ENCODE measurements at places on chromosomes 5 and 9.

DNA sequence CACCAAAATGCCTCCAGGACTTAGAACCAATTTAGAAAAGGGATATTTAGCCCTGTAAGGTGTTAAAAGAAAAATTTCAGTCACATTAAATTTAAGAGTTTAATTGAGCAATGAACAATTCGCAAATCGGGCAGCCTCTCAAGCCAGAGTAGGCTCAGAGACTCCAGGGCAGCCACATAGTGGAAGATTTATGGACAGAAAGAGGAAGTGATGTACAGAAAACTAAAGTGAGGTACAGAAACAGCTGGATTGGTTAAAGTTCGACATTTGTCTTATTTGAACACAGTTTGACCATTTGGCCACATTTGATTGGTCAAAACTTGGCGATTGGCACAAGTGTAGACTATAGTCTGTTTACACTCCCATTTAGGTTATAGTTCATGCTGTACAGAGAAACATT, 525.9 kb upstream of the ZNF608 start:
- DNase-seq = no peak

- no peak for DNase-seq
Measured at GRCh38 chr5:53397141-53397757, 83.2 kb upstream of the FST start.

DNA sequence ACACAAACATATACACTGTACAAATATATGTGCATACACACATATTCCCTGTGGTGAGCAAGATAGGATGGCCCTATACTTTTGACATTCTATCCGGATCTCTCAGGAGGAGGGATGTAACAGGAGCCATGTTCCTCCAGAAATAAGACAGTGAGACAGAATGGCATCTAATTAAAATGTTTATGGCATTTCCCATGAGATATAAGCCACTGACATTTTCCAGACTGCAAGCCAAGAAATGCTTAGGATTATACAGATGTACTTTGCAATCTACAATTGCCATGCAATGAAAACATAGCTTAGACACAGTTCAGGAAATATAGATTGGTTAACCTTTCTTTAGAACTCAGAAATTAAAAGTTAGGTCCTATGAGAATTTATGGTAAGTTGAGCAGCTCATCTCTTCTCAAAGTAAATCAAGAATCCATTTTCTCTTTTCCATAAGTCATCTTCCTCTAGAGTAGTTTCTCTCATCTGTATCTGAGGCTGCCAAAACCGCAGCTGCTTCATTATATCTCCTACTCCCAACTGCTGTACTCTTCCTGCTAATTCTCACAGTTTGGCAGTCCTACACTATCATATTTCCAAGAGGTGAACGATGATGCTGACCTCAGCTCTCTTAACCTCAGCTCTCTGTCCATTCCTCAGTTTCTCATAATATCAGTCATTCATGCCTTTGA, 1719.1 kb downstream of the MAT2B start:
- no peak for DNase-seq

DNA sequence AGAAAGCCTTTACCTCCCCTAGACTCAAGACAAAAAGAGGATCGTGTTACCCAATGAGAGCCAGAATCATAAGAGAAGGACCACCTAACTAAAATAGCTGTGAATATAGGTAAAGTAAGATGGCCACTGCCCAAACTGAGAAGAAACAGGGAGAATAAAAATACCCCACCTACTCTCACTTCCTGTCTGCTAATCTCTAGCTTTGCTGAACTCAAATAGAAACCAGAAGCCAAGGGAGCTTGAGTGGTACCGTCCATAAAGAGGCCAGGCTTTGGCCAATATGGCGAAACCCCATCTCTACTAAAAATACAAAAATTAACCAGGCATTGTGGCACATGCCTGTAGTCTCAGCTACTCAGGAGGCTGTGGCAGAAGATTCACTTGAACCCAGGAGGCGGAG, 123.0 kb upstream of the FST start:
- DNase-seq = no peak

DNA sequence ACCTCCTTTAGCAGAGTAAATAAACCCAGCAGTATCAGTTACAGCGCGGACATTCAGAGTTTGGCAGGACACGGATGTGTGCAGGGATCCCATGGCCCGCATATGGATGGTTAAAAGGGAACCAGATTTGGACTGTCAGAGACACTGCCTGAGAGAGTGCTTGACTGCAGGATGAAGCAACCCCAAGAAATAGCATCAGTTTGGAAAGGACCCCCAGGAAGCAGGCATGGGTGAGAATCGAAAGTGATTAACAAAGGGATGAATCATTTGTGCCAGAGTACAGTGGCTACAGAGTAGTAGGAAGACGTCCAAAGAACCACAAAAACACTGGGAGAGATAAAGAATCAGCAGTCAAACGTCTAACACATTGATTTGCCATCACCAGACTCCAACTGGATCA, 5.5 kb downstream of the C7 start:
- no peak for DNase-seq

GRCh38 chr9:124139001-124139400, 118.7 kb upstream of the NEK6 start:
- no peak for DNase-seq

- DNase-seq = no peak
Measured at GRCh38 chr9:8648271-8648845, 848.8 kb upstream of the DMAC1 start.

DNA sequence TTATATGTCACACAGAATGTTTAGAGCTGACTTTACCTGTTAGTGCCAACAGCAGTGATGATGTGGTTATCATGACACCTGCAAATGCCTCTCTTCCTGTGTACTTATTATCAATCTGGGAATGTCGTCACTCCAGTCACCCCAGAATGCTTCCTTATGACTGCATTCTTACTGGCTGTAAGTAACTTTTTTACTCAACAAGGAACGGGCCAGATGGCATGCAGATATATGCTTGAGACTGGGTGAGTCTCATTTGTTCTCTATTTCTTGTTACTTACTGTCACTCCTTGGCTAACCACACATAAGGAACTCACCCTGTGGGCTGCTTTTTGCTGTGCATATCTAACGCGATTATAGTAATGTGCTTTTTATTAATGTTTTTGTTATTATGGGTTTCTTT, 385.5 kb upstream of the MEF2C start:
- DNase-seq = no peak

- DNase-seq = no peak
Measured at GRCh38 chr5:38379350-38379937, 121.1 kb downstream of the EGFLAM start.

DNA sequence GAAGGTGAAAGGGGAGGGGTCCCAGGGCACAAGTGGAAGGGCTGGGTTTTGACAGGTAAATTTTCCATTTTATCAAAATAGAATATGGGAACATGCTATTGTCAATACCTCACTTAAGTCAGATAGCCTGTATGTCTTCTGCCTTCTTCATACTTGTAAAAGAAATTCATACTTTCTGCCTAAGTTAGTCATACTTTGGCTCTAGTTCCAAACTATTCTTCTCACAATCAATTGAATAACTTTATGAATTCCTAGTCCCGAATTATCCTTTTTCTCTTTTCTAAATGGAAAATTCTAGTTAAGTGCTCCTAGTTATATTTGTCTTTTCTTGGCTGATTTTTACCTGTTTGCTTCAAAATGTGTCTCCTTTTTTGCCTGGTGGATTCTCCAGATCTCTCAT, 271.4 kb downstream of the CSNK1G3 start:
- no peak for DNase-seq

DNA sequence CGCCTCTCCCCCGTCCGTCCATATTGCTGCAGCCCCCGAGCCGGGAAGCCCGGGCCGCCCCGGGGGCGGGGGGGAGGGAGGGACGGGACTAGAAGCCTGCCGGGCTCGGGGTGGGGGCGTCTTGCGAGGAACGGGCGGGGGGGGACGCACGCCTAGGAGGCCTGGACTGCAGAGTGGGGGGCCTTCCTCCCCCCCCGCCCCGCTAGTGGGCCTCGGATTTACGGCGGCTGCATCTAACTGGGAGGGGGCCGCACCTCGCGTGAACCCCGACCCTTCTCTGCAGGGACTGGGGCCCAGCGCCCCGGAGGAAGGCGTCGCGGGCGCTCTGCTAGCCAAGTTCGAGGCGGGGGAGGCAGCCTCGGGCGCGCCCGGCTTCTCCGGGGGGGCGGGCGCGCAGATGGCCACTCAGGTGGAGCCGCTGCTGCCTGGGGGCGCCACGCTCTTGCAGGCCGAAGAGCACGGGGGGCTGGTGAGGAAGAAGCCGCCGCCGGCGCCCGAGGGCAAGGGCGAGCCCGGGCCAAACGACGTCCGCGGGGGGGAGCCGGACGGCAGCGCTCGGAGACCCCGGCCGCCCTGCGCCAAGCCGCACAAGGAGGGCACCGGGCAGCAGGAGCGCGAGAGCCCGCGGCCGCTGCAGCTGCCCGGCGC, at the start of gene LARP1:
TSS of gene LARP1 (plus strand) at position 17 of the 648 bp plus-strand sequence. CDS start at position 398, 381 bp downstream.
- peak; percentile 33 for DNase-seq

DNA sequence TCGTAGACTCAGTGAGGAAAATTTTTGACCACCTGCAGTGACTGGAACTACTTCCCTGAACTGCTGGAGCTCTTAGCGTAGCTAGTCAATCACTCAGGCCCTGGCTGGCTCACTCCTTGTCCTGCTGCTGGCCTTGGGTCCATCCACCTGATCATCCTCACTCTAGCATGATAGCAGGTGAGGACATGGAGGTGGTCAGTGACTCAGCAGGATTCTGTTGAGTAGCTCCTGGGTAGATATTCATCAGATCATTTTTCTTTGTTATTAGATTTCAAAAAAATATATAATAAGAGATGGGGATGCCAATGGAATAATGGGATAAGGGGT, 25.0 kb upstream of the SEMA4D start:
- DNase-seq = no peak

GRCh38 chr5:134059758-134060495, 54.6 kb upstream of the TCF7 start:
- no peak for DNase-seq

DNA sequence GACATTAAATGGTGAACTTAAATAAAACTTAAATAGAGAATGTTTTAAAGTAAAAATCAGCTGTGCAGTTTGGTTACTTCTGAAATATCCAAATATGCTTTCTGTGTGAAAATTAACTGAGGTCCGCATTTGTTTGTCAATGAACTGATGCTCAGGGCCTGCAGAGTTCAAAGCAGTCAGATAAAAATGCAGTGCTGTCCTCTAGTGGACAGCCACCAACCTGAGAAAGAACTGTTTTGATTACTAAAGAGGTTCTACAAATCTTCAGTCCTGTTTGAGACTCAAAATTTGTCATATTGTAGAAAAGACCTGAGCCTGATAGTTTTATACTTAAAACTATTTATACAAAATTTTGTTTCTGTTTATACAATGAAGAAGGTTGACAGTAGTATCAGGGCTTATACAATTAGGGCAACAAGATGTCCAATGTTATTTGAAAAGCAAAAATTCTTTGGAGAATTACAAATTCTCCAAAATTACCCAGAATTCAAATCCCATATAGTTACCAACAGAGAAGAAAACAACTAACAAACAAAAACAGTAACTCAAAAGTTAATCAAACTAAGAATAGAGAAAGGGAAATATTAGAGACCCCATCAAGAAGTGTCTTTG, 232.3 kb upstream of the TBCA start:
- no peak for DNase-seq

DNA sequence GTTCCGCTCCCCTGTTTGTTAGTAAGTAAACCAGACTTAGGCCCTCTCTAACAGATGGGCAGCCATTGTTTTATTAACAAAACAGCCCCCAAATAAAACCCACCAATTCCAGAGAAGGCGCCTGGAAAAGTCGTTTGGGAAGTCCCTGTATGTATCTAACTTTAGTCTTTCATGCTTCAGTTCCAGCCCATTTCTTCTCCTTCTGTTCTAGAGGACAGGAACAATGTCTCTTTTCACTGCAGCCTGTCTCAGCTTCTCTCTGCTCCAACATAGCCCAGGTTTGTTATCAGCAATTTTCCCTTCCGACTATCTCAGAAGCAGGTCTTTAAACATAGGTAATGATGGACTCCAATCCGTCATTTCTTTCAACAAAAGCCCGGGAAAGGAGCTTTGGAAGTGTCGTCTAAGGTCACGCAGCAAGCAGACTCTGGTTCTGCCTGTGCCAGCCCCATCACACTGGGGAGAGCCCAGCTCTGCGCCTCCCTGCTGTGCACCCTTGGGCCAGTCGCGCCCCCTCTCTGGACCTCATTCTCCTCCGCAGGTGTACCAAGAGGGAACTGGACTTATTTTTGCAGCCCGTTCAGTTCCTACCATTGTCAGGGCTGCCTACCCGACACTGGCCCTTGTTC, 9.6 kb upstream of the AKNA start:
- DNase-seq = no peak

GRCh38 chr5:45578270-45578669, 117.9 kb downstream of the HCN1 start:
- DNase-seq = no peak

DNA sequence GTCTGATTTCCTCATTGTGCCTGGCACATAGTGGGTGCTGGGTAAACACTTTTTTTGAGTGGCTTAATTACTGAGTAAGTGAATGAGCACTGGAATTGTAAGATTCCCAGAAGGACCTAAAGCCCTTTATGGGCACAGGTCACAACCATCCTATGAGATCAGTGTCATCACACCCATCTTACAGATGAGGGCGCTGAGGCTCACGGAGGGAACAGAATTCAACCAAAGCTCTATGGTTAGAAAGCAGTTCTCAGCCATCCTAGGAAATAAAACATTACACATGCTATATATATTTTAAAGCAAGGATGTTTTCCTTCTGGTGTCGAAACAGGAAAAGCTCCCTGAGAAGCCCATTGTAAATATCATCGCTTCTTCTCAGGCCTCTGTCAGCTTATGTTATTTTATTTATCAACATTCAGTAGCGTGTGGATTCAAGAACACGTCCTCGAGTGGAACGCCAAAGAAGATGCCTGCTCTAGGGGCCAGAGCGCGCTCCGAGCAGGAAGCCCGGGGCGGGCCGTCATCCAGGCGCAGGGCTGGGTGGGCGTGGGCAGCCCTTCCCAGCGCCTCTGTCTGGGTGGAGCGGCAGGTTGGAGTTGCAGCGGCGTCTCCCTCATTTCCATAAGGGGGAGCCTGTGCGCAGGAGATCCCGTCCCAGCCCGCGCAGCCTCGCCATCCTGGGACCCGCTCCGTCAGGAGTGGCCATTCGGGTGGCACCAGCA, 155.8 kb upstream of the SMIM23 start:
- DNase-seq = peak; percentile 27

DNA sequence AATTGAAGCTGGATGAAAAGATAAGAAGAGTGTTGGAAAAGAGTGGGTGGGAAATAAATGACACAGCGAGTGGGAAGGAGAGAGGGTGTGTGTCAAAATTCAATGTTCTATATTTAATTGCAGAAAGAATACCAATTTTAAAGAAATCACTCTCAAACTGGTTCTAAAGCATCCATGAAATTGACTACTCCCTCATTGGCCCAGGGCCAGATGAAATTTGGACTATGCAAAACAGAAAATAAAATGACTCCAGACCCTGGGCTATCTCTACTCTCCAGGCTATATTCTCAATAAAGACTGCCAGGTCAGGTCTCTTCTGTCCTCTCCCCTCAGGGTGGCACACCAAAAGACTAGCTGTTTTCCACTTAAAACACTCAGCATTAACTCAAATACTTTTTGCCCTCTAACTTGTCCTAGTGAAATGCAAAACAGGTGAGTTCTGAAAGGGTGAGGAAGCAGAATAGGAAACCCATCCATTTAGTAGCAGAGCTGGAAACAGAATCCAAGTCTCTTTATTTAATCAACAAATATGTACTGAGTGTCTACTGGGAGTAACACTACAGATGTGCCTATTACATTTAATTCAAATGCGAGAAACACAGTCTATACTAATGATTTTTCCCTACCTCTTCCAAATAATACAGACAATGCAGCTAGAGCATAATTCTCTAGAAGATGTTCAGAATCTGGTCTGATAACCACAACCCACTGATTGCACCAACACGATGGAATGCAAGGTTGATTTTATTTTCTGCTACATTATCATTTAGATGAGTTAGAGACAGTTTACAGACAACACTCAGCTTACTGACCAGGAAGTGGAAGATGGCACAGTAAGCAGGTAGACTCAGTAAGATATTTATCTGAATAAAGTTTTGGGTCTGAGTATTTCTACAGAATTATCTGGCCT, 42.1 kb downstream of the EFCAB9 start:
- no peak for DNase-seq
